Colonic mucosa (tissue), 4 donors: ENCODE measurements at places on chromosomes 11 and 22. TPM values are rescaled to one million over a fixed set of nuclear protein-coding genes. Genes with fewer than 3 reads are reported as not detected.

DNA sequence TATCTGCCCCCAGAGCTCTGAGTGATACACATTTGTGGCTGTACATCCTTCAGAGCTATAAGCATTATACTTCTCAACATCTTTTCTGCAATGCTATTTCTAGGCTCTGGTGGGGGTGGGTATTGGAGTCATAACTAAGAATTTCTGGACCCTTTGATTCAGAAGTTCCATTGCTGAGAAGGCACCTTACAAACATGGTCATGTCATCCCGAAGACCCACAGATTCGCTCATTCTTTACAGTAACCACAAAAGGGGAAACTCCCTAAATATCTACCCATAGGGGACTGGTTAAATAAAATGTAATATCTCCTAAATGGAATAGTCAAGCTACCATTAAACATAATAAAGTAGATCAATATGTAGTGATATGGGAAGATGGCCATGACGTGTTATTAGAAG is 98.8 kb downstream of the PRR5L start:
- H3K4me1 ChIP-seq: no peaks in the 10 kb centered on the region
- no peak overlapping the region for H3K27ac ChIP-seq
- DNase-seq: no peak

- H3K4me3 ChIP-seq: no peak overlapping the region
- H3K27ac ChIP-seq: no peak overlapping the region
- H3K4me1 ChIP-seq: no peaks in the 10 kb centered on the region
- no peaks in the 10 kb centered on the region for H3K36me3 ChIP-seq
Observed at GRCh38 chr11:74417379-74417804, 19.2 kb upstream of the PGM2L1 start.

Gene DRD2
- total RNA-seq: 0.10 TPM

- no peaks in the 10 kb centered on the region for H3K4me1 ChIP-seq
- no peak for DNase-seq
- H3K4me3 ChIP-seq: no peak overlapping the region
- no peaks in the 10 kb centered on the region for H3K36me3 ChIP-seq
- H3K27me3 ChIP-seq: no peaks in the 10 kb centered on the region
Observed at GRCh38 chr22:36218648-36219193, 17.1 kb upstream of the APOL4 start.

GRCh38 chr11:1043563-1044096 is 7.1 kb upstream of the MUC6 start:
- no peak overlapping the region for H3K27ac ChIP-seq
- peaks cover 6% of the 10 kb centered on the region for H3K27me3 ChIP-seq
- no peaks in the 10 kb centered on the region for H3K36me3 ChIP-seq
- H3K4me1 ChIP-seq: no peaks in the 10 kb centered on the region
- no peak for DNase-seq
- no peak overlapping the region for H3K4me3 ChIP-seq

Gene TRIM6
- total RNA-seq: 0.35 TPM

GRCh38 chr22:50085211-50085972 is at the start of gene MLC1:
MLC1 (minus strand) TSS chr22:50085426; CDS start chr22:50084902, 524 bp downstream.
- peaks cover 2% of the 10 kb centered on the region for H3K4me1 ChIP-seq
- no peaks in the 10 kb centered on the region for H3K36me3 ChIP-seq
- H3K27me3 ChIP-seq: no peaks in the 10 kb centered on the region
- no peak for DNase-seq
- H3K4me3 ChIP-seq: no peak within 1 kb of the TSS

DNA sequence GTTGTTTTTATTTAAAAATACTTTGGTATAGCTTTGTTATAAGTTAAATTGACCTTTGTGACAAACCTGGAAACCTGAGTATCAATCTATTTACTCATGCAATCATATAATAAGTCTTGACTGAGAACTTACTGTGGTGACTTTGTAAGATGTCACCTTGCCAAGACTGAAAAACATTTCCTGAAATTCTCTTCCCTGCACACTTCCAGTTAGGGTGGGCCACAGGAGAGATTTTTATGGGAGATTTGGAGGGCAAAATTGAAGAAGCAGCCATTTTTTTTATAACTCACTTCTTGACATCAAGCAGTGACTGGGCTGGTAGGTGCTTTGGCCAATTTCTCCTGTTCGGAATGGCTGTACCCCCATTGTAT is 31.4 kb upstream of the GLYAT start:
- no peak overlapping the region for H3K4me3 ChIP-seq
- no peaks in the 10 kb centered on the region for H3K36me3 ChIP-seq
- no peak overlapping the region for H3K27ac ChIP-seq
- H3K27me3 ChIP-seq: no peaks in the 10 kb centered on the region
- no peaks in the 10 kb centered on the region for H3K4me1 ChIP-seq

- H3K27ac ChIP-seq: no peak overlapping the region
- no peak for DNase-seq
- no peaks in the 10 kb centered on the region for H3K36me3 ChIP-seq
- no peaks in the 10 kb centered on the region for H3K27me3 ChIP-seq
- no peaks in the 10 kb centered on the region for H3K4me1 ChIP-seq
Observed at GRCh38 chr11:73387594-73388264, 11.5 kb downstream of the RELT start.

Gene IL17REL
- total RNA-seq: 0.22 TPM

Gene TMEM121B
- 0.12 TPM for total RNA-seq

DNA sequence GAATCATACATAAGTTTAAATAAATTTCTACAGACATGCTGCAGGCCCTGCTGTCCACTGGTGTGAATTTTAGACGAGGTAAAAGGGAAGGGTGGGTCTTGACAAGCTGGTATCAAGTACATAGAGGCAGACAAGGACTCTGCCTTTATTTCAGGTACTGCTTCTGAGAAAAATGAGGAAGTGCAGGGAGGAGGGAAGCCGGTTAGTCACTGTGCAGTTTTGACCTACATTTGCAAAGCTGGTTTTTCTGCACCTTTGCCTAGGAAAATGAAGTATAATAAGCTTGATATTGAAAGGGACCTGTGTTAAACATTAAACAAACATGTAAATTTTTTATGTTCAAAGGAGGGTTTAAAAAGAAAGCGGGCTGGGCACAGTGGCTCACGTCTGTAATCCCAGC is 24.6 kb downstream of the TMEM45B start:
- no peaks in the 10 kb centered on the region for H3K36me3 ChIP-seq
- peak; percentile 56 for DNase-seq

GRCh38 chr11:81960443-81960842 is 773.2 kb downstream of the FAM181B start:
- no peak overlapping the region for H3K4me3 ChIP-seq
- H3K36me3 ChIP-seq: no peaks in the 10 kb centered on the region
- no peaks in the 10 kb centered on the region for H3K27me3 ChIP-seq
- no peaks in the 10 kb centered on the region for H3K4me1 ChIP-seq
- no peak for DNase-seq

Gene MYBPC3
- not detected for total RNA-seq

GRCh38 chr22:26835929-26836528 is 178.6 kb downstream of the MIAT start:
- peak; percentile 64 for DNase-seq
- no peak overlapping the region for H3K4me3 ChIP-seq
- no peaks in the 10 kb centered on the region for H3K4me1 ChIP-seq
- no peak overlapping the region for H3K27ac ChIP-seq
- no peaks in the 10 kb centered on the region for H3K27me3 ChIP-seq
- H3K36me3 ChIP-seq: no peaks in the 10 kb centered on the region

Gene FLRT1
- 0.20 TPM for total RNA-seq

- no peak for DNase-seq
- H3K27ac ChIP-seq: no peak overlapping the region
- no peak overlapping the region for H3K4me3 ChIP-seq
- H3K36me3 ChIP-seq: peaks cover 26% of the 10 kb centered on the region
Observed at GRCh38 chr11:214083-214482, 6.6 kb downstream of the RIC8A start.

- no peaks in the 10 kb centered on the region for H3K27me3 ChIP-seq
- no peaks in the 10 kb centered on the region for H3K4me1 ChIP-seq
- H3K36me3 ChIP-seq: no peaks in the 10 kb centered on the region
- no peak overlapping the region for H3K4me3 ChIP-seq
Observed at GRCh38 chr11:12854829-12855228, 154.3 kb upstream of the RASSF10 start.

DNA sequence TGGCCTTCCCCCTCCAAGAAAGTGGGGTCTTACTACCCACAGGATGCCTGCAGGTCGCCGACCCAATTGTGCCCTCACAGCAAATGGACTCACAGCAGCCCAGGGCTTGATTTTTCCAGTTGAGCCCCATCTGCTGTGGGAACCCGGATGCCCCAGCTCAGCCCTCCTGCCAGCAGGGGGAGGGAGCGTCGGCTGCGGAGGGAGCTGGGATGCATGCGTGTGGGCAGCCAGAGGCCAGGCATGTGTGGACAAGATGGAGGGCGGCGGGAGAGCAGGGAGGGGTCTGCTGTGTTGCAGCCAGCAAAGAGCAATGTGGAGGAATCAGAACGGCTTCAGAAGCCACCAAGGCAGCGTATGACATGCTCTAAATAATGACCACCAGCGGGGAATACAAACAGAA is 41.0 kb upstream of the EIF3D start:
- H3K27ac ChIP-seq: no peak overlapping the region
- H3K27me3 ChIP-seq: no peaks in the 10 kb centered on the region
- H3K4me1 ChIP-seq: no peaks in the 10 kb centered on the region

GRCh38 chr11:111153194-111153593 is 92.3 kb upstream of the POU2AF2 start:
- no peaks in the 10 kb centered on the region for H3K27me3 ChIP-seq
- no peaks in the 10 kb centered on the region for H3K4me1 ChIP-seq
- H3K36me3 ChIP-seq: no peaks in the 10 kb centered on the region
- no peak overlapping the region for H3K4me3 ChIP-seq
- no peak overlapping the region for H3K27ac ChIP-seq
- DNase-seq: no peak

GRCh38 chr11:130861283-130861682 is 55.0 kb downstream of the SNX19 start:
- H3K27ac ChIP-seq: no peak overlapping the region
- H3K4me3 ChIP-seq: no peak overlapping the region
- no peaks in the 10 kb centered on the region for H3K27me3 ChIP-seq
- no peak for DNase-seq
- no peaks in the 10 kb centered on the region for H3K4me1 ChIP-seq

DNA sequence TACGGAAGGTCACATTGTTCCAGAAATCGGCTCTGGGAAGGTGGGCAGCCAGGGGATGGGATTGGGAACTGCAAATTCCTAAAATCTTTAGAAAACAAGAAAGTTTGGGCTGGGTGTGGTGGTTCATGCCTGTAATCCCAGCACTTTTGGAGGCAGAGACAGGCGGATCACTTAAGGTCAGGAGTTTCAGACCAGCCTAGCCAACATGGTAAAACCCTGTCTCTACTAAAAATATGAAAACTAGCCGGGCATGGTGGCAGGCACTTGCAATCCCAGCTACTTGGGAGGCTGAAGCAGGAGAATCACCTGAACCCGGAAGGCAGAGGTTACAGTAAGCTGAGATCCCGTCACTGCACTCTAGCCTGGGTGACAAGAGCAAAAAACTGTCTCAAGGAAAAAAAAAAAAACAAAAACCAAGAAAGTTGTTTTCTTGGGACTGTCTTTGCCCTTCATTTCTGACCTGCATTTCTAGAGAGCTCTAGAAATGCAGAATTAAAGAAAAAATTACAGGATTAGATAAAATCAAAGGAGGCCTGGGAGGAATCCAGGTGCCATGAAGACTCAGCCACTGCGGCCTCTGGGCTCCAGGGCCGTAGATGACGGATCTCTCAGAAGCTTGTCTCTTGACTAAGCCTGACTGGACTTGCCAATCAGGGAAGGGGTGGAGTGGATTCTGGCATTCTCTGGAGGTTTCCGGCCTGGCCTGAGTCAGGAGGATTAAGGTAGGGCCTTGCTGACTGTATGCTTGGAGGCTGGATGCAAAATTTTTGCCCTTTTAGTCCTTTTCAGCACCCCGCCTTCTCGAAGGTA is 5.3 kb upstream of the MALAT1 start:
- no peaks in the 10 kb centered on the region for H3K36me3 ChIP-seq
- no peaks in the 10 kb centered on the region for H3K27me3 ChIP-seq
- H3K27ac ChIP-seq: peak overlapping the region; percentile 99
- peak; percentile 90 for DNase-seq
- no peak overlapping the region for H3K4me3 ChIP-seq

GRCh38 chr22:20430101-20430719 is 7.4 kb downstream of the SCARF2 start:
- H3K27ac ChIP-seq: no peak overlapping the region
- peaks cover 78% of the 10 kb centered on the region for H3K27me3 ChIP-seq
- H3K4me3 ChIP-seq: peak overlapping the region; percentile 27
- no peaks in the 10 kb centered on the region for H3K36me3 ChIP-seq

Gene BEST1
- total RNA-seq: 0.77 TPM

DNA sequence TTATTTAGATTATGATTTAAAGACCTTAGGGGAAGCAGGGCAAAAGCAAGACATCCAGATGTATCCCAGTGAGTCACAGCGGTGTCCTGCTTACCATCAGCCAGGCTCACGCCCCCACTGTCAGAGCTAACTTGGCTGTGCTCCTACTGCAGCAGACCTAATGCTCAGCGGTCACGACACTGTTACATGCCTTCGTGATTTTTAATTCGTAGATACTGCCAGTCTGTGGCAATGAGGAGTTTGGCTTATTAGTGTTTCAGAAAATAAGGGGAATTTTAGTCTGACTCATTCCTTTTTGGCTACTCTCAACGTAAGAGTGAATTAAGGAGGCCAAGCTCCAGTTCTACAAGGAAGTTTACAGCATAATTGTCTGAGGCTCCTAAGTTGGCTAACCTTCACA is 22.7 kb downstream of the EFCAB6 start:
- no peaks in the 10 kb centered on the region for H3K27me3 ChIP-seq
- no peak overlapping the region for H3K4me3 ChIP-seq
- no peaks in the 10 kb centered on the region for H3K4me1 ChIP-seq
- no peaks in the 10 kb centered on the region for H3K36me3 ChIP-seq
- H3K27ac ChIP-seq: no peak overlapping the region

Gene ZNF195
- 19.2 TPM for total RNA-seq

Gene PTPRCAP
- 5.5 TPM for total RNA-seq

Gene DDIAS
- total RNA-seq: 7.8 TPM

DNA sequence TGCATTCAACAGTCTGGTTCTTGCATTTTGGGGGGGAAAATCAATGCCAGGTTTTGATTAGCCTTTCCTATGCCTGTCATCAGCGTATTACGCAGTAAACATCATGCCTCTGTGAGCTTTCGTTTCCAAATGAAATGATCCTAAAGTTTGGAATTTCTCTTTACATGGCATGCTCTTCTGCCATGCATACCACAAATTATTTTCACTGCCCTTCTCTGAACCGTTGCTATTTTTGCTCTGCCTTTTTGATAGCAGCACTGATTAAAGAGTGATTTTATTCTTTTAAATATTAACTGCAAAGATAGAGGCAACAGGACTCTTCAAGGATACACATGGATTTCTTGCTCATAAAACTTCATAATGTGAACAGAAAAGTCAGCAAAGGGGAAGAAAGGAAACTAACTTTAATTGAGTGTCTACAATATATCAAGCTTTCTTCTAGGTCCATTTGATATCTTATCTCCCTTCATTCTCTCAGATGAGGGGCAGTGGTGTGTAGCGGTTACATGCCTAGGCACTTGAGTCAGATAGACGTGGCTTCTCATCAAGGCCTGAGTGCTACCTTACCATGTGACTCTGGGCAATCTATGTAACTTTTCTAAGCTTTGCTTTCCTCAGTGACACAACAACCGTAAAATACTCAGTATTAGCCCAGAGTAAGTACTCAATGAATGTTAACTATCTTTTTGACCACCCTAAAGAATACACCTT is 25.0 kb upstream of the FZD4 start:
- no peak overlapping the region for H3K27ac ChIP-seq
- H3K4me1 ChIP-seq: no peaks in the 10 kb centered on the region
- no peak for DNase-seq
- no peaks in the 10 kb centered on the region for H3K36me3 ChIP-seq
- H3K27me3 ChIP-seq: no peaks in the 10 kb centered on the region
